Occipital lobe (tissue), 3 donors: ENCODE measurements at places on chromosomes 5 and 9.

- no peak for DNase-seq
These were observed 847 bp upstream of the GABRB2 start for GRCh38 chr5:161547406-161547737.

DNA sequence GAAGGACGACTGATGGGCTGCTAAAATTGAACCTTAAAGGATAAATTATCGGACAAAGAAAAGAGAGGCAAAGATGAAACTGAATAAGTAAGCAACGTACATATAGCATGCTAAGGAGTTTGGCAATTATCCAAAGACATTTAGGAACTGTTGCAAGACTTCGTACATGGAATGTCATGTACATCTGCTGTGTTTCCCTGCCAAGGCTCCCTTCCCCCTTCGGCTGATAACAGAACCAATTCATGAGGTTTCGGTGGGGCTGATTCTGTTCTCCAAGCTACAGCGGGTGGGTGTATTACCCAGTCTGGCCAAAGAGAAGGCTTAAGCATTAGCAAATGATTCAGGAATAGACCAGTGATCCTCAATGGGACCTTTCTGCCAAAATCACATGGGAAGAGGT, 190.9 kb upstream of the FREM1 start:
- DNase-seq, result no peak

- DNase-seq, result no peak
These were observed 15.0 kb downstream of the LHX6 start for GRCh38 chr9:122213589-122214413.

DNA sequence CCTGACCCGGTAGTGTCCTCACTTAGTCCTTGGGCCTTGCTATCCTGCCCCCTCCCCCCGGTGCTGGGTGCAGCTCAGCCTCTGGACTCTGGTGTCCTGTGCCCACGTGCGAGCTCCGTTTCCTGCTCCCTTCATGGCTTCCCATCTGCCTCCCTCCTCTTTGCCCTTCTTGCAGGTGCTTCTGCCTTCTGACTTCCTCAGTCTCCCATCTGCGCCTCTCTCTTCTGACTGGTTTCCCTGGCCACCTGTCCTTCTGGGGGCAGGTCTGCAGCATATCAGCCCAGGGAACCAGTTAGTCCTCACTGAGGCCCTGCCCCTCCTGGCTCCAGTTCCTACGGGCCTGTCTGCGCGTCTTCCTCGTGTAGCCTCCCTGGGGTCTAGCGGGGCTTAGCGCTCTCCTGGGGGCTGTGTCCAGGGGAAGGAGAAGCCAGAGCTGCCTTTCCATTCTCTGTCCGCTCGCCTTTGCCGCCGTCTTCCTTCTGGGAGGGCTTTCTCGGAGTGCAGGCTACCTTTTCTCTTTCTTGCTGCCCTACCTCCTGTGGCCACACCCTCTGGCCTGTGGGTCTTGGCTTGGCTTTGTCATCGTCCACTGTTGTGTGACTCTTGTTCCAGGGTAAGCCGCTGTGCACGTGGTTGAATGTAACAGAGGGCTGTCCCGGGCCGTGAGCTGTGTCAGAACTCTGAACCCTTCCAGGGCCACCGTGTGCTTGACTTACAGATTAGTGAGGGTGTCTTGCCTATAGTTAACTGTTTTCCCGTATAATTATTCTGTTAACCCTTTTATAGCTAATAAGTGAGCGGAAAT, 51.8 kb downstream of the EHMT1 start:
- no peak for DNase-seq

GRCh38 chr5:76445830-76446229, 42.7 kb downstream of the IQGAP2 start:
- no peak for DNase-seq

DNA sequence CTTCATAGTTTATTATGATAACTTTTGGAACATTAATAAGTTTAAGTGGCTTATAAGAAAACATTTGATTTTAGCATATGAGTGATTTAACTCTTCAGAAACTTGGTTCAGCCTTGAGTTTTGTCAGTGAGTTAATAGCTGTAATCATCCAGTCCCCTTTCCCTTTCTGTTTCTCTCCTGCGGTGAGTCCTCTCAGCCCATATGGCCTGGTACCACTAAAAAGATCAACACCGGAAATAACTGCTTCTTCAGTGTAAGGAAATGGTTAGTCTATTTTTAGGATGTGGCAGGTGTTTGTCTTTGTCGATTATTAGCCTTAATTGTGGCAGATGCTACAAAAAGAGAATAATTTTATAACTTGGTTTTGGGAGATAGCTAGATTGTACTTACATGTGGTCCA, 120.2 kb upstream of the GRHPR start:
- no peak for DNase-seq

GRCh38 chr5:91494447-91494996, 111.4 kb upstream of the ARRDC3 start:
- DNase-seq, result no peak

- no peak for DNase-seq
These were observed 188.8 kb downstream of the COMMD10 start for GRCh38 chr5:116273448-116274242.

GRCh38 chr9:7115606-7116005, 357.8 kb downstream of the KDM4C start:
- no peak for DNase-seq

DNA sequence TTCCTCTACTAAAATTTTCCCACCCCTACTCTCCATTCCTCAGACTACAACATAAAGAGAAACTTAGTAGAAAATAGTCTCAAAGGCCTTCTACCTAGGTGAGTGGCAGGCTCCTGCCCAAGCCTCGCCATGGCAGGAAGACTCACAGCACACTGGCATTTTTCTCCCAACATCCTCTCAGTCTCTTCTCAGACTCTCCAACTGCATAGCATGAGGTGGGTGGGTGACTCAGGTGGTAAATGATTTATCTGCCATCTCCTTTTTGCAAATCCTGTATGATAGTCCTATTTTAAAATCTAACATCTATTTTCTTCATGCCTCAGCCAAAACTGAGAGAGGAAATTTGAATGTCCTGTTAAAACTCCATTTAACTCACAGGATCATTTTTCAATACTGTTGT, 33.5 kb upstream of the GRIA1 start:
- DNase-seq, result no peak

DNA sequence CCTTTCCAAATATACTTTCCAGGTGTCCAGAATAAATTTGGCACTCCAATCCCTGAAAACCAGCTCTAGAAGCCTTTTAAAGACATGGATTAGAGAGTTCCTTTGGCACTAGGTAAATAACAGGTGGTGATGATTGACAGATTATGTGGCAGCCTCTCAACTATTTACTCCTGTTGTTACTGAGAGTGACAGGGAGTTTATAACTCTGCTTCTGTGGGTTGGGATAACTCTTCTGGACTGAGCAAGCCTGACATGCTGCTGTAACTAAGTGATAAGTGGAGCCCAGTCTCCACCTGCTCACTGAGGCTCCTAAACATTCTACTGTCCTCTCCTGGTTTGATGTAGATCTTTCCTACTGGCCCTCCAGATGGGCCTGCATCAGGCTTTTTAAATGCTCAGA, 693.2 kb upstream of the FTMT start:
- DNase-seq, result no peak

DNA sequence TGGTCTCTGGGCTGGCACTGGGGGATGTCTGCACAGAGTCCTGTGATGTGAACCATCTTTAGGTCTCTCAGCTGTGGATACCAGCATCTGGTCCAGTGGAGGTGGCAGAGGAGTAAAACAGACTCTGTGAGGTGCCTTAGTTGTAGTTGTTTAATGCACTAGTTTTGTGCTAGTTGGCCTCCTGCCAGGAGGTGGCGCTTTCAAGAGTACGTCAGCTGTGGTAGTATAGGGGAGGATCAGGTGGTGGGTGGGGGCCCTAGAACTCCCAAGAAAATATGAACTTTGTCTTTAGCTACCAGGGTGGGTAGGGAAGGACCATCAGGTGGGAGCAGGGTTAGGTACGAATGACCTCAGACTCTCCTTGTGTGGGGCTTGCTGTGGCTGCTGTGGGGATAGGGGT, 197.1 kb downstream of the TMC1 start:
- DNase-seq, result no peak

- DNase-seq, result no peak
These were observed 49.0 kb downstream of the FOXI1 start for GRCh38 chr5:170154744-170155143.

GRCh38 chr9:92242260-92243136, 51.0 kb downstream of the IARS1 start:
- DNase-seq, result no peak

DNA sequence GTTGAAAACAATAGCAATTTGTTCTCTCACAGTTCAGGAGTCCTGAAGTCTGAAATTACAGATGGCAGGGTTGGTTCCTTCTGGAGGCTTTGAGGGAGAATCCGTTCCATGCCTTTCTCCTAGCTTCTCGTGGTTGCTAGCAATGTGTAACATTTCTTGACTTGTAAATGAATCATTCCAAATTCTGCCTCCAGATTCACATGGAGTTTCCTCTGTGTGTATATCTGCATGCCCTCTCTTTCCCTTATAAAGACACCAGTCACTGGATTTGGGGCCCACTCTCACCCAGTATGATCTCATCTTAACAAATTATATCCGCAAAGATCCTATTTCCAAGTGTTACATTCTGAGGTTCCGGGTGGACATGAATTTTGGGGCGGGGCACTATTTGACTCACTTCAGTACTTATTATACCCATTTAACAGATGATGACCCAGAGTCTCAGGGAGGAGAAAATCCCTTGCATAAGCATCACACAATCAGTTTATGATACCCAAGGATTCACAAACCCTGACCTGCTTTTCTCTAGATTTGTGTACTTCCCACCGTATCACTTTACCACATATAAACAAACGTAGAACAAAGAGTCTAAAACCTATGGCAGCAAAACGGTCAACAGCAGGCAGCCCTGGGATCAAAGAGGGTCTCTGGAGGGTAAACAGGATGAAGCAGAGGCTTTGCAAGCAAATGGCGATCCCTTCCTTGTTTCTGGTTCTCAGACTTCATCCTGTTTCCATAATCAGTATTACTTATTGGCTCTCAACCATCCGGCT, 93.7 kb downstream of the C9orf152 start:
- no peak for DNase-seq

GRCh38 chr9:135157856-135158563, 70.5 kb downstream of the OLFM1 start:
- no peak for DNase-seq

DNA sequence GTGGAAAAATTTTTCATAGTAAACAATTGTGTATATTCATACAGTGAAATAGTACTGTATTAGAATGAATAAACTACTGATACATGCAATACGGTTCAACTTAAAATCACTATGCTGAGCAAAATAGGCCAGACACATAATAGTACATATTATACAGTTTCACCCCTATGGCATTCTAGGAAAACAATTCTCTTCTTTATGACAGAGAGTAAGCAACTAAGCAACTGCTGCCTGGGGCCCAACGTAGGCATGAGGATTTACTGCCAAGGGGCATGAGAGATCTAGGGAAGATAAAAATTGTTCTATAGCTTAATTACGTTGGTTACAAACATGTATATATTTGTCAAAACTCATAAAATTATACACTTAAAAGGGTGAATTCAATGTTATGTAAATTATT, 180.2 kb downstream of the DRD1 start:
- DNase-seq, result no peak

- DNase-seq, result no peak
These were observed 180.2 kb downstream of the HSPA4 start for GRCh38 chr5:133232011-133232410.

DNA sequence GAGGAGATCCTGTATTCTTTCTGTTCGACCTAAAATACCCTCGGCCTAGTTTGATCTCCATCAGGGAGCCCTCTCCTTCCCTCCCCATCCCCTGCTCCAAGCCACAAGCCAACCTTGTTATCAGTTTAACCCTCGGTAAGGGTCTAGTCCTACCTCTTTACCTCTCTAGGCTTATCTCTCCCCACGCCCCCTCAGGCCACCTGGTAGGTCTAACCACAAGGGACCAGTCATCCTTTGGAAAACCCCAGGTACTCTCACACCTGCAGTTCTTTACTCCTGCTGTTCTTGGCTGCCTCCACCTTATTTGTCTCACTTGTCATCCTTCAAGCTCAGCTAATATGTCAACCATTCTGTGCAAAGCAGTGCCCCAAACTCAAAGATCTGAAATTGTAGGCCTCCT, 78.7 kb downstream of the RAD23B start:
- no peak for DNase-seq

GRCh38 chr5:22567983-22568382, 285.2 kb downstream of the CDH12 start:
- DNase-seq, result no peak

- no peak for DNase-seq
These were observed 103.6 kb downstream of the BOD1 start for GRCh38 chr5:173512637-173513435.

DNA sequence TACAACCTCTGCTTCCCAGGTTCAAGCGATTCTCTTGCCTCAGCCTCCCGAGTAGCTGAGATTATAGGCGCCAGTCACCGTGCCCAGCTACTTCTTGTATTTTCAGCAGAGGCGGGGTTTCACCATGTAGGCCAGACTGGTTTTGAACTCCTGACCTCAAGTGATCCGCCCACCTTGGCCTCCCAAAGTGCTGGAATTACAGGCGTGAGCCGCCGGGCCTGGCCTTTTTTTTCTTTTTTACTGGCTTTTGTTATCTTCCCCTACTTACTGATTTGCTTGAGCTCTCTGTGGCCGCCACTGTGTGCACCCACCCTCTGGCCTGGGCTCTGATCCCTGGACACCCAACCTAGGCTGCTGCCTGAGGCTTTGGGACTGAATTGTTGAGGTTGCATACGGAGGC, 60.3 kb downstream of the ANKRD33B start:
- DNase-seq, result no peak

GRCh38 chr5:54959673-54960418, 25.5 kb downstream of the ESM1 start:
- no peak for DNase-seq

- DNase-seq, result no peak
These were observed 142.4 kb downstream of the MAPKAP1 start for GRCh38 chr9:125564631-125565030.

DNA sequence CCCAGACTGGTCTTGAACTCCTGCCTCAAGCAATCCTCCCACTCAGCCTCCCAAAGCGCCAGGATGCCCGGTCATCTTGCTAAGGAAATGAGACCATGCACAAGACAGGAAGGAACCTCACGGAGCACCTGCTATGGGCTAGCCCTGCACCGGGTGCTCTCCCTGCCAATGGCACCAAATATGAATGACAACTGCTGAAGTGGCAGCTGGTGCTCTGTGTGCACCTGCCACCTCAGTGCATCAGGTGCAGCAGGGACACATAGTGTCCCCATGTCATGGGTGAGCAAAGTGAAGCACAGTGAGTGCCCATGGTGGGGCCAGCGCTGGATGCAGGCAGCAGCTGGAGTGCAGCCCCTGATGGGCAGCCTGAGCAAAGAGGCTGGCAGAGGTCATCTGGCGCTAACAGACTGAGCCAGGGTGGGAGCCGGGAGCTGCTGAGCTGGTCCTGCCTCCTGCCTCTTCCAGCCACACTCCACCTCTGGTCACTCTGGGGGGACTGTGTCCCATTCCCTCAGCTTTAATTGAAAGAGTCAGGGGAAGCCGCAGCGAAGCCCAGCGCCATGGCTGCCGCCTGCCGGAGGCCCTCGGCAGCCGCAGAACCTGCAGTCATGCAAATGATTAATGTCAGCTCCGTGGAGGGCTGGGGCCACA, 46.4 kb downstream of the BARX1 start:
- DNase-seq, result no peak

GRCh38 chr5:27010646-27011045, 27.7 kb downstream of the CDH9 start:
- DNase-seq, result no peak
